Progenitor cell of endocrine pancreas (in vitro differentiated cells): ENCODE measurements at places on chromosomes 7 and 10.

DNA sequence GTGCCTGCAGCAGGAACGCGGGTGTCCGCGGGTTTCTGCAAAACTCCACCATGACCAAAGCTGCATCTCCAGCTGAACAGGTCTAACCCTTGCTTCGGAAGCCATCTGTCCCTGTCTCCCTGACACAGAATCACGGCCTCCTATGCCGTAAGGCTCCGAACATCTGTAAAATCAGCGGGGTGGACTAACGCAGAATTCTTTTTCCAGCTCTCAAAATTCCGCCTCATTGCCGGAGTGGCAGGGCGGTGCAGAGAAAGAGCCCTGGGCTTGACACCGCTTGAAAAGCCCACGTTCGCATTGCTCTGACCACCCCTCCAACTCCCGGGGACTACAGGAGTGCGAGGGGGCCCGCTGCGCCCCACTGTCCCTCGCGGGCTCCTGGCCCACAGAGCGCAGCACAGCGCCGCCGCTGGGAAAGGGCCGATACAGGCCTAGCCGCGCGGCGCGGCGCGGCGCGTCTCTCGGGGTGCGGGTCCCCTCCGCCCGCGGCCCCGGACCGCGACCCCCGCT lies 409 bp downstream of the DNMBP start:
- DNase-seq = no peak

GRCh38 chr10:91590904-91591796 lies 41.7 kb downstream of the PPP1R3C start:
- no peak for DNase-seq

- DNase-seq = no peak
These were observed 139.0 kb upstream of the MKLN1 start for GRCh38 chr7:131188367-131189339.

DNA sequence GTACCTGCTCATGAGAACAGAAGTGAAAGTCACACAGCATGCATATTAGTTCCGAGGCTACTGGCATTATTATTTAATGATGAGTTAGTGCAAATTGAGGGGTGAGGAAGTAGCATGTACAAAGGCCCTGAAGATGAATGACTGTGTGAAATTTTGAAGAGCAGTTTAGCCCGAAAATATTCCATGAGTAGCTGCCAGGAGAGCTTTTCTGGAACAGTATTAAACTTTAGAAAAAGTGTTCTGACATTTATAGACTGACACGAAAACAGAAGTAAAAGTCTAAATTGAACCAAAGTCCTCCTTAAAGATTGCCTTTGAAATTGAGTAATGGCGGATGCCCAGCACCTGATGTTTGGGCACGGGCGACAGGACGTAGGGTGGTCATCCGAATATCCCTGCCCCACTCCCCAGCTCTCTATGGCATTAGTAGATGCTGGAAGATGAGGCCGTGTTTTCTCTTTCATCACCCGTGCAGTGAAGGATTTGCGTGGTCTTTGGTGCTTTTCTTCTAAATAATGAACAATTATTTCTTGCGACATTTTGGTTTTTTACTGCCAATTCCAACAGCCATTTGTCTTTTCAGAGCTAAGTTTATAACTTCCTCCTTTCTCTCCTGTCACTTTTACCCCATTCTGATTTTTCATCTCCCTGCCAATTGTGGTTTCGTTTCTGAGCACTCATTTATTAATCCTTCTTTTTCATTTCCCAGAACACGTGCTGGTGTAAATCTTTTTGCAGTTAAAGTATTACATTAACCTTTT lies 192.6 kb downstream of the MGMT start:
- DNase-seq = no peak

DNA sequence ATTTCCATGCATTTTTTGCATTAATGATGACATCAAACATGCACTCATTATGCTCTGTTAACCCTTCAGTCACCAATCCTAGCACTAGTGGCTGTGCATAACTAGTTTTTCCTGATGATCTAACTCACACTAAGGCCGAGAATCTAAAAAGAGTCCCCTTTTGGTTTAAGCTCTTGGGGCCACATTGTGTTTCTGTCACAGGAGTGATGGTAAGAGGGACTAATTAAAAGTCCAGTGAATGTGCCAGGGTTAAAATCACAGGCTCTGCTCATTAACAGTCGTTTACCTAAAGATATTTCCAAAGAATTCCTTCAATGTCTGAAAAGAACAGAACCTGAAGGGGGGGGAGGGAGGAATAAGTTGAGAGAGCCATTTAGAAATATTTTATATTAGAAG lies 359.0 kb upstream of the ANKRD30A start:
- DNase-seq = no peak

- DNase-seq = no peak
These were observed 327.5 kb upstream of the ZMIZ1 start for GRCh38 chr10:78740976-78741915.

DNA sequence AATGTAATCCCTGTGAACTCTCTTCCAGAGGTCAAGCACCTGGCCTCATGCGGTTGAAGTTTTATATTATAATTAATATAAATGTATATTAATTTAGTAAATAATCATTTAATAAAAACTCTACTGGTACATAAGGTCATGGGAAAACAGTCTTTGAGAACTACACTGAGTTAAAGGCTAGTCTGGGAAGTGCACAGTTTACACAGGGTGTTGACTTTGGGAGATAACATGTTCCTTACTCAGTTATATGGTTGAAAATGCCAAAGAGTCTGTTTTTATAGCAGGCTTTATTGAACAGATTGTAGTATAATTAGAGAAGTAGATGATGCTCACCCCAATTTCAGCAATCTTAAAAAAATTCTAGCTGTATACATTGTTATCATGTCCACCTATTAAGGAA lies 735.9 kb downstream of the GATA3 start:
- no peak for DNase-seq

DNA sequence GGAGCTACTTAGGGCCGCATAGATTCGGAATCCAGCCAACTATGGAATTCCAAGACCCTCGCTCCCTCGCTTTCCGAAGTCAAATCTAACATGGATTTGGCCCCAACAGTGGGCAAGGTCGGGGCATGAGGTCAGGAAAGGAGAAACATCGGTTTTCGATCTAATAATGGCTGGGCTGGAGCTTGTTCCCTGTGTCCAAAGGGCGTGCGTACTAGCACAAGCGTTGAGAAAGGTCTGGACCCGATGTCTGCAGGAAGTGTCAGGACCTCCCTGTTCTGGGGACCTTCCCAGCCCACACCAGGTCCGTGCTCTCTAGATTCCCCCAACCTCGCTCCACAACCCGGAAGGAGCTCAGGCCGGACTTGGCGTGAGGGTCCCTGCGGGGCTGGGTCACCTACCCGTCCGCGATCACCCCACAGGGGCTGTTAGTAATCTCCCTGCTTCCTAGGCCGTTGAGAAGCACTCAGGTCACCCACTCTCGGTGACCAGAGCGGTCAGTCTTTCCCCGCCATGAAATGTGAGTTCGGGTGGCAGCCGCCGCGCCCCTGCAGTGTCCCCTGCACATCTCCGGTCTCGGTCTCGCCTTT lies 4.8 kb downstream of the FEZF1 start:
- DNase-seq = no peak

- no peak for DNase-seq
These were observed 81.6 kb downstream of the ARHGAP22 start for GRCh38 chr10:48523212-48523819.

DNA sequence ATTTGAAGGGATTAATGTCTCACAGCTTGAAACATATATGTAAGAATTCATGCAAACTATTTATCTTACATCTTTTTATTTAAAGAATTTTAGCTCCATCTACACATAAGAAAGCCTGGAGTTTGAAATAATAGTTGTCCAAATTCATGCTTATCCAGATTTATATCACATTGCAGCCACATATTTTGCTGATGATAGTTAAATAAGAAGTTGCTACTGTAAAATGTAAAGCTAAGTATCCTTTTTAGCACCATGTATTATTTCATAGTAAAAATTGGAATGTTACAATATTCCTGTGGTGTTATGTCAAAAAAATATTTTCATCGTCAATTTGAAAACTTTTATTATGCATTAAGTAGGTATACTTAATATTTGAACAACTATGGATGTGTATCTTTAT lies 27.3 kb upstream of the UMAD1 start:
- no peak for DNase-seq

DNA sequence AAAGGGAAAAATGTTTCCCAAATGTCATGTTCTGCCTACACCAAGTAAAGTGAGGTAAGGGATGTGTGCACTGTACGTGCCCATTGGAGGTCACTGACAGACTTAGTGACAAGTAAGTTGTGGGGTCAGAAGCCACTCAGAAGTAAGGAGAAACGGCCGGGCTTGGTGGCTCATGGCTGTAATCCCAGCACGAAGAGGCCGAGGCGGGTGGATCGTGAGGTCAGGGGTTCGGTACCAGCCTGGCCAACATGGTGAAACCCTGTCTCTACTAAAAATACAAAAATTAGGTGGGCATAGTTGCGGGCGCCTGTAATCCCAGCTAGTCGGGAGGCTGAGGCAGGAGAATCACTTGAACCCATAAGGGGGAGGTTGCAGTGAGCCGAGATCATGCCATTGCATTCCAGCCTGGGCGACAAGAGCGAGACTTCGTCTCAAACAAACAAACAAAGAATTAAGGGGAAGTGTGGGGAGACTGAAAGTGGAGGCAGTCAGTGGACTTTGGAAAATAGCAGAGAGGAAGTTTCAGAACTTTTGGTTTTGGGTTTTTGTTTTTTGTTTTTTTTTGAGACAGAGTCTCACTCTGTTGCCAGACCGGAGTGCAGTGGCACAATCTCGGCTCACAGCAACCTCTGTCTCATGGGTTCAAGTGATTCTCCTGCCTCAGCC lies 114.8 kb downstream of the WDFY4 start:
- DNase-seq = no peak

DNA sequence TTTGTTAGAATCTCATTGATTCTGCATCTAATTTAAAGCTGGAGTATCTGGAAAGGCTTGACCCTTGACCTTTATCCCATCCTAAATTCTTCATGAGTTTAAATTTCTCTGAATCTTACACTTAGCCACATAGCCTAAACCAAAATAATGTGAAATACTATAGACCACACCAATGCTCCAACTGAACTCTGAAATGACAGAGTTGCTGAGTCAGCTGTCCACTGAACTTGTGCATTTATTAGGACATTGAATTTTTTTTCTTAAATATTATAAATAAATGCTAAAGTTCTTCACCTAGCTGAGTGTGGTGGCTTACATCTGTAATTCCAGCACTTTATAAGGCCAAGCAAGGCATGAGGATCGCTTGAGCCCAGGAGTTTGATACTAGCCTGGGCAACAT lies 390.9 kb upstream of the PFKP start:
- no peak for DNase-seq

DNA sequence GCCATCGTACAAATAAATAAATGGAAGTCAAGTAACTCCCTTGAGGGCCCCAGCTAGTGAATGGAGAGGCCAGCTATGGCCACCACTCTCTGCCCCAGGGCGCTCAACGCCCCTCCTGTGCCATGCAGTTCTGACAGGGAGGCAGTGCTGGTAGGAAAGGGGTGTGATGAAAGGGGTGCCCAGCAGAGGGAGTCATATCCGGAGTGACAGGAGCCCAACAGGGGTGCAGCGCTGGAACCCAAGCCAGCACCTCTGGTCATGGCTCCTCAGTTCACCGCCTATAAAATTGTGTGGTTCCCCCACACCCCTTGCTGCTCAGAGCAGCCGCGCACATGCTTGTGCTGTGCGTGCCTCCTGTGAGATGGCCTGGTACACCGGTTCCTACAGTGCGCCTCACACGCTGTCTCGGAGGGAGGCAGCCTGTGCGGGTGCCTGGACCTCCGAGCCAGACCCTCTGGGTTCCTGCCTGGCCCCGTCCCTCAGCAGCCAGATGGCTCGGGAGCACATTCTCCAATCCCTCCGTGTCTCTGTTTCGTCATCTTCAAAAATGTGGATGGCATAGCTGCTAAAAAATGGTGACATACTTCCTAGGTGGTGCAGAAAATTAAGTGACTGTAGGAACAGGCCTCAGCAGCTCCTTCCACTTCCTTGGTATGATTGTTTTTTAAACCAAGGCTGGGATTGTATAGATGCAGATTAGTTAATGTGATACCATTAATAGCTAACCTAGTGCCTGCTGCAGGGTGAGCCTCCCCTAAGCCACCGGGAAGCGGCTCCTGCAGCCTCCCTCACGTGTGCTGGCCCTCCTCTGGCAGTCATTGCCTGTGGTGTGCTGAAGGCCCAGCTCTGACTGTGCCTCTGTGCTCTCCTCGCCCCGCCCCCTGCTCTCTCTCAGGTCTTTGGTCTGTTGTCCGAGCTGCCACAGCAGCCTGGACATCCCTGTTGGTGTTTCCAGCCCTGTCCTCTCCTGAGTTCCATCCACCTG lies 125.8 kb downstream of the EGFR start:
- DNase-seq = no peak
